PC-9 (cell line): ENCODE measurements at places on chromosomes 6 and 20. TPM values are rescaled to one million over a fixed set of nuclear protein-coding genes. Genes with fewer than 3 reads are reported as not detected.

Gene TGM2
- total RNA-seq = 286 and 333 TPM in 2 replicates

DNA sequence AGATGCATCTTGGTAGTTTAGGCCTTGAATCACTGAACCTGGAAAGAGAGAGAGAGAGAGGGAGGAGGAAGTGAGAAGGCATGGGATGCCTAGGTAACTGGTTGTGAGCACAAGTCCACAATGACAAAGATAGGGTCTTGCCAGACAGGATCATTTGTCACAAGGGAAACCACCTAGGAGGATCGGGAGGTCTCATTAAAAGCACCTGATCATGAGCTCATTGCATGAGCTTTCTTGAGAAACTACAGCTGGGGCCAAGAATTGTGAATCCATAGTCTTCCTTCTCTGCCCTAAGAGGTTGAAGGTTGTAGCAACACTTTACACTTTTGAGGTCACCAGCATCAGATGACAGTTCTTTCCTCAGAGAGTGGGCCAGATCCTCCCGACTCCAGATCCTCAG is 195.7 kb downstream of the CD83 start:
- DNase-seq = no peak

- no peak for DNase-seq
These were observed 64.9 kb upstream of the SULF2 start for GRCh38 chr20:47850146-47850545.

- no peak for DNase-seq
These were observed 166.9 kb downstream of the EDN1 start for GRCh38 chr6:12457094-12457493.

- peak; percentile 86 for DNase-seq
These were observed 166.6 kb upstream of the MARCKS start for GRCh38 chr6:113690281-113691259.

- DNase-seq = no peak
These were observed 454.1 kb downstream of the C6orf118 start for GRCh38 chr6:164855281-164855680.

Gene SLC16A10
- total RNA-seq = 1.7 and 2.5 TPM in 2 replicates

GRCh38 chr6:46103441-46104115 is 26.2 kb upstream of the ENPP4 start:
- DNase-seq = no peak

Gene COL9A3
- total RNA-seq = 8.3 and 8.5 TPM in 2 replicates

- peak; percentile 77 for DNase-seq
These were observed 37.7 kb downstream of the KCNQ2 start for GRCh38 chr20:63434599-63435378.

DNA sequence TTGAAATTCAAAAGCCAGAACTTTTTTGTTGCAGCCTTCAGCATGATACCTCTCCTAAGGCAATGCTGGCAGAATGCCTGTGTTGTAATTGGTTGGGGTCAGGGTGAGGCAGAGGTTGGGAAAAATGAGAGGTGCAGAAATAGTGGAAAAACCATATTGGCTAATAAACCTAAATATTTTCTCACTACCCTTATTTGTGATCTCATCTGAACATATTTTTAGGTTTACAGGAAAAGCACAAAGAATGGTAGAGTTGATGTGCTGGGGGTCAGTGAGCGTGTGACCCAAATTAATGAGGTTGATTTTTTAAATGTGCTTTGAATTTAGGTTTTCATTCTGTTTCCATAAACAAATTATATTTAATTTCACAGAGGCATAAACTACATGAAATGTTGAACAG is 437.3 kb downstream of the HDGFL1 start:
- no peak for DNase-seq

Gene CDH4
- not detected in 2 replicates for total RNA-seq

GRCh38 chr20:49318091-49318429 is 40.2 kb upstream of the ZNFX1 start:
- DNase-seq = no peak

Gene CST2
- total RNA-seq = not detected in 2 replicates

Gene FAM83C
- total RNA-seq = not detected in 2 replicates

Gene ADGRF4
- total RNA-seq = 4.5 and 5.2 TPM in 2 replicates

GRCh38 chr6:169070506-169071176 is 183.0 kb downstream of the THBS2 start:
- DNase-seq = peak; percentile 37

DNA sequence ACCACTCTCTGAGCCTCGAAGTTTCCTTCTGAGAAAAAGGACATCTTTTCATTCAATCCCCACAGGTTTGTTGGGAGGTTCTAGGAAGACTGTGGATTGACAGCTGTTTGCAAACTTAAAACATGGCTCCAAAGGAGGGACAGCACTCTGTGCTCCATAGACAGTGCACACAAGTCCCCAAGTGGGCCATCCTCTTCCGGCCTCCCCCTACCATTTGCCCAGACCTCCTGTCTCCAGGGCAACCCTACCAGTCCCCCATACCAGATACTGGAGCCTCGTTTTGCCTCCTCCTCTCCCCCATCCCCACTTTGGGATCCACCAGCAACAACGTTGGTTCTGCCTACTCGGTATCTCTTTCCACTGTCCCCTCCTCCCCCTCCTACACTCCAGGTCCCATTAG is 8.5 kb upstream of the DLGAP4 start:
- DNase-seq = no peak

DNA sequence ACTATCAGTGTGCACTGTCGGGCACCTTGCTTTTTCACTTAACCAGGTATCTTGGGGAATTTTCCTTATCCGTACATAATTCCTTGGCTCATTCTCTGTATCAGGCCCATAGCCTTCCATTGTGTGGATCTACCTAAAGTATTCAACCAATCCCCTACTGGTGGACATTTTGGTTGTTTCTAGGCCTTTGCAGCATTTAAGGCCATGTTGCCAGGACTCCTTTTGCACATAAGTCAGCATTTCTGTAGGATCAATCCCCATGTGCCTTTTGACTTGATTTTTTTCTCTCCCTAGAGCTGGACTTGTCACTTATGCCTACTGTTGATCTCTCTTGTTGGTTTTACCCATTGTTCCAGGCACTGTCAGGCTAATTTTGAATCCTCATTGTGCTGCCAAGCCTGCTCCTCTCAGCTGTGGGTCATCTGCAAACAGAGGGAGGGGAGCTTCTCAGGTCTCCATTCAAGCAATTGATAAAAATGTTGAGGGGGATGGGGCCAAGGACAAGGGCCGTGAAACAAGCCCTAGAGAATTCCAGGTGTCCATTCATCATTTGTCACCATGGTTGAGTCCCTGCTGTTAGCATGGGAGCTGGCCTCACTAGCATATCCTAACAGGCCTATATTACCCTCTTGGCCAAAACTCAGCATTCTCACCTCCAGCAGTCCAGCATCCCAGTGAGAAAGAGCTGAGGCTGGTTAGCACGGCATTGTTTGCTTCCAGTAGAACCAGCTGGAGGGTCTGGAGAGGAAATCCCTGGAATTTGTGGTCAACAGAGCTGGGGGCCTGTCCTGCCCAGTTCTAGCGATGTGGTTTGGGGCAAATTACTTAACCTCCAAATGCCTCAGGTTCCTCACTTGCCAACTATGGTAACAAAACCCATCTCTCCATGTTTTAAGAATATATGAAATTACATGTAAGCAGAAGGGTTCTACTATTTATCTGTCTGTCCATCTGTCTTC is 178.4 kb downstream of the MRPL14 start:
- DNase-seq = no peak

Gene HLA-DMA
- 18.3 and 22.1 TPM in 2 replicates for total RNA-seq

- DNase-seq = no peak
These were observed 118.1 kb upstream of the MAFB start for GRCh38 chr20:40806929-40807820.

Gene AMD1
- 40.1 and 46.4 TPM in 2 replicates for total RNA-seq

Gene ABRACL
- 33.7 and 35.4 TPM in 2 replicates for total RNA-seq

DNA sequence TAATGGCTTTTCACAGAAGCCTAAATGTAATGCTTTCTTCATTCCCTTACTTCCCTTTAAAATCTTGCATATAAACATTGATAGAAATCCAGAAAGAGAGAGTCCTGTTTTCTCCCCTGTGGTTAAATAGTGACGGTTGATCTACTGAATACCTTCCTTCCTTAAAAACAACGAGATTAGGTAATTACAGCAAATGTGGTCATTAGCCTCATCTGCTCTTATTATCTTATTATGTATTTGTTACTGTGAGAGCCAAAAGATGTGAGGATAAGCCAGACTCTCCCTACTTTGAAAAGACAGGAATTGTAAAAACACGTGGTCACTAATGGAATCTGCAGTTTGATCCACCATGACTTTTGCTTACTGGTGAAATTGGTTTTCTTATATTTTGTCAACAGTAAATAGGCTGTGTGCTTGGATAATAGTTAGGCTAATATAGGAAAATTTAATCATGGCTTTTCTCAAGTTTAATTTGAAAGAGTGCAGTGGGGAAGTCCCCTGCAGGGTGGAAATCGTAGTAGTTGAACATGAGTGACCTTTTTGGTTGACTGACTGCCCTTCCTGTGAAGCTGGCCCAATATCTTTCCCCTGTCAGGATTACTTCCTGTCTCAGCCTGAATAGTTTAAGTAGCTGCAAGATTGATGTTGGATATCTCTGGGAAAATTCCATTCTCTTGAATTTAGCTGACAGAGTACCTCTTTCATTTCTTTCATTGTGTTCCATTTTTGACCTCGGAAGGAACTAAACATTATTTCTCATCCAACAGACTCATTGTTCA is 62.8 kb downstream of the JARID2 start:
- DNase-seq = no peak

DNA sequence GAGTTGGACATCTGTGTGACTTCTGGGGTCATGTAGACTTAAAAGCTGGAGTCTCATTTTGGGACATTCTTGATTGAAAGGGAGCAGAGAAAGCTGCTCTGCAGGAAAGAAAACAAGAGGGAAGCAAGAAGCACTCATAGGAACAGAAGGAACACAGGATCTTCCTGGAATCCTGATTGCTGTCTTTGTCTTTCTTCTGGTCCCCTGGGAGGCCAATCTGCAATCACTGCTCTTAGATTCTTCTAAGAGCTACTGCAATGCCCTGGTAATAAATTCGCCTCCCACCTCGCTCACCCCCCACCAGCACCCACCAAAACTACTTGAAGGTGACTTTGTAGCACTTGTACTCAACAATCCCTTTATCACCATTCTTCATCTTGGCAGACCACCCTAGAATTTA is 51.8 kb downstream of the SLC35B3 start:
- no peak for DNase-seq
